ENCODE measurements at places on chromosomes 12 and 14.

DNA sequence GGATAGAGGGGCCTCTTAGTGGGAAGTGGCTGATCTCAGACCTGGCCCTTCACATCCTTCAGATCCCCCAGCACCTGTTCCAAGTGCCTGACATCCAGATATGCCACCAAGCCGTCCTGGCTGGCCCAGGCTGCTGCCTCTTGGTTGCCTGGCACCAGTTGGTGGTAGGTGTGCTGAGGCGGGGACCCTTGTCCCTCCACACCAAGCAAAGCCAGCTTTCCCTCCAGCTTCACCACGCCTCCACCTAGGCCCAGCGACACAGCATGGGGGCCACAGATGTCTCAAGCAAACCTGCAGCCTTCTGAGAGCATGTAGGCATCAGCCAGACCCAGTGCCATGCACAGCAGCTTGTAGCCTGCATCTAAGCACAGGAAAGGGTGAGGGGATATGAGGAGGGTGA lies 3.5 kb upstream of the CD63 start:
- no peak for DNase-seq

- no peak for DNase-seq
Observed at GRCh38 chr12:46385438-46385837, 12.9 kb upstream of the SLC38A2 start.

DNA sequence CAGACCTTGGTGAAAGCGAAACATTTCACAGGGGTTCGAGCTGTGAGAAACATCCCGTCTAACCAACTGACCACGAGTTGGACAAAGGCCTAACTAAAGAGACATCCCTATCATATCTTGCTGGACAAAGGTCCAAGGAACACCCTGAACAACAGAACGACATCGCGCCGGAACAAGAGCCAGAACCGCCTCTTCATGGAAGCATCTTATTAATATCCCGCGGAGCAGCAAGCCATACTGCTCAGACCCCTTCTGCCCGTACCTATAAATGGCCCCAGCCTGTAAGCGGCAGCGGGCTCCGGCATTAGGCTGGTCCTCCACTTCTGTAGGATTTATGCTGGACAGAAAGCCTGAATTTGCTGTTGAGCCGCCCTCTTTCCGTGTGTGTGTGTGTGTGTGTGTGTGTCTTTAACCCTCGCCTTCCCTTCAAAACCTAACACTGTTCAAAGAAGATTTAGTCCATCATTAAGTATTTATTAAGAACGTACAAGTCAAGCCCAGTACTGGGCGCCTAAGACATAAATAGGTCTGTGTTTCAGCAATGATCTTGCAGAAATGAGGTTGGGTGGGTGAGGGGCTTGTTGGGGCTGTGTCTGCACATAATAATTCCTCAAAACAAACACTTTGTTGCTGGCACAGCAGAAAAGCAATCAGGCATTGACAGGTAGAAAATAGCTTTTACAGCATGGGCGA lies 1.9 kb downstream of the SLC6A15 start:
- no peak for DNase-seq

GRCh38 chr12:16187660-16188059 lies 89.8 kb downstream of the SLC15A5 start:
- DNase-seq, result no peak

- peak; percentile 74 for DNase-seq
Observed at GRCh38 chr12:68236421-68237059, 10.9 kb upstream of the IL26 start.
